ENCODE measurements at places on chromosomes 1 and 21. TPM values are rescaled to one million over a fixed set of nuclear protein-coding genes. Genes with fewer than 3 reads are reported as not detected.

DNA sequence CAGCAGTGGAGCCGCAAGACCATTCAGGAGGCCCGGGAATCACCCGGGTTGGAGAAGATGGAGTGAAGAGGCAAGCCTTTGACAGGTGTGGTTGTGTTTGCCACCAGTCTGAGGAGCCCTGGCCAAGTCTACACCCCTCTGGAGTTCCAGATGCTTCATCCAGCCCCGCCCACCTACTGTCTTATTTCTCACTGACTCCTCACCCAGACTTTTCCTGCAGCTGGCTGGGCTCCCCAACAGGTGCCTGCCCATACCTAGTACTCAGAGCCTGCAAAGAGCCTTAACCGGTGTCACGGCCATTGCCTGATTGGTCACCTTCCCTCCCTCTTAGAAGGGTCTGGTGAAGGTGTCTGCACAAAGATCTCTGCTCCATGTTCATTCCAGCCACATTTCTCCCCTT is 16.0 kb downstream of the SLC9A1 start:
- DNase-seq, result no peak

DNA sequence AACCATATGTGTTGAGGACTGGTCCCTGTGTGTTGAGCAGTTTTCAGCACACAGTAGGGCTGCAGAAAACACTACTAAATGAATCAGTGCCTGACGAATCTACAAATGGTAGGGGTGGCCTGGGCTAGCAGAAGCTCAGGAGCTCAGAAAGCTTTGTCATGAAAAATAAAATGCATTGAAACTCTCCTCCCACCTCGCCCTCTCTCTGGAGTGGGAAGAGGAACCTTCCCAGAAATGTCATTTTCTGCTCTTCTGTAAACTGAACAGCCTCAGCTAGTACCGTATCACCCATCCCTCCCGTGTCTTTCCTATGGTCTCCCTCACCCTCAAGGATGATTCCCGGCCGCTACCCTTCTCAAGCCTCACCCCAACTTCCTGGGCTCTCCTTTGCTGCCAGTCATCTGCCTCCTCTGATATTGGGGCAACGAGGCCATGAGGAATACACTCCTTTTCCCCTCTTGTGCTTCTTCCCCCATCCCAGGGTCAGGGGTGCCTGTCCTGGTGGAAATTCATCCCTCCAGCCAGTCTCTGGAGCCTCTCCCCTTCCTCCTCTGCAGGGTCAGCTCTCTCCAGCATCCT is 734.5 kb downstream of the PTPRU start:
- no peak for DNase-seq

CD34 gene
- total RNA-seq, result under 0.01 TPM

- DNase-seq, result no peak
Measured at GRCh38 chr1:209882942-209883340, 55.1 kb upstream of the SYT14 start.

MYOG gene
- total RNA-seq, result not detected

GRCh38 chr1:147409886-147410285 is 131.4 kb upstream of the BCL9 start:
- no peak for DNase-seq

- no peak for DNase-seq
Measured at GRCh38 chr1:50214717-50215116, 106.0 kb downstream of the ELAVL4 start.

DNA sequence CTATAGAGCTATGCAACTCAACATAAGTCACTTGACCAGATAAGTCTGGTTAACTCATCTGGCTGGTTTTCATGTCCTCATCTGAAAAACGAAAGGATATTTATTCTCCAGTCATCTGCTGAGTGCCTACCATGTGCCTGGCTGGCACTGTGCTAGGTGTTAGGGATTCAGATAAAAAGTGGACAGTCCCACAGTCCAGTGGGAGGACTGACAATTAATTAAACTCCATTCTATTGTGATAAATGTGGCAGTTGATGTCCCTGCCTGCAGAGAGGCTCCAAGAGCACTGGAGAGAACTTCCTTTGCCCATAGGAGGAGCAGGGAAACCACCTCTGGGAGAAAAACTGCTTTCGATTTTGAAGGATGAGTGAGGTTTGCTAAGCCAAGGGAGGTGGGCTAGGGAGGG is 5.4 kb downstream of the NUAK2 start:
- no peak for DNase-seq

DNA sequence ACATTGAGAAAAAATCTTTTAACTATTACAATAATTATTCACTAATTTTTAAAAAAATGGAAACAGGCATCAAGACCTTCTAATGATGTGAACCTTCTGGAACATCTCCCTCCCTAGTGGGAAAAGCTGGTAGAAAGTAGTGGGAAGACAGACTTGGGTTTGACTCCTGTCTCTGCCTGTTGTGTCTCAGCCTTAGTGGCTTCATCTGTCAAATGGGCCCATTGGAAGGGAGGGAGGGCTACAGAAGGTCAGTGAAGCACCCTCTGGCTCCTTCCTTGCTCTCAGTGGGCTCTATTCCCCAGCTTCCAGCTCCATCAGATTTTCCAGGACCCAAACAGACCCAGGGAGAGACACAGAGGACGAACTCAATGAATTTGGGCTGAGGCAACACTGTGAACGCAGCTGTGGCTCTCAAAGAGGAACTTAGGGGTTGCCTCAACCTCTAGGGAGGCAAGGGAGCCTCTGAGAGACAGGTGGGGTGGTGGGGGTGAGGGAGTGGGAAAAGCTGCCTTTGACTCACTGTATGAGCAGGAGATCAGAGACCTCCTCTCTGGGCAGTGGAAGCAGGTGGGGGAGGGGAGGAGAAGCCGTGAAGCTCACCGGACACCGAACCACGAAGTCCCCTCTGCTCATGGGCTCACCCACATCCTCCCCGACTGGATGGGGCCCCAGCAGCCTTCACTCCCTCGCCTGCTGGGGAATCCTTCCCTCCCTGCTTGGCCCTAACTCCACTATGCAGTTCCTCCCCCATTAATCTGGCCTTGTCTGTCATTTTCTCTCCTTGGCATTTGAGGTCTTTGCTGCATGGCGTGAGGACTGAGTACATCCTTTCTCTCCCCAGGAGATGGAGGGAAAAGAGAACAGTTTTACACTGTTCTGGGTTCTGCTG is 4.5 kb downstream of the CNR2 start:
- no peak for DNase-seq

ZNF593OS gene
- total RNA-seq, result not detected

- no peak for DNase-seq
Measured at GRCh38 chr1:79817031-79817560, 810.6 kb upstream of the ADGRL4 start.

LRRC39 gene
- not detected for total RNA-seq

CR1 gene
- total RNA-seq, result not detected

- DNase-seq, result no peak
Measured at GRCh38 chr1:228039986-228040385, 33.2 kb downstream of the WNT3A start.

SHE gene
- not detected for total RNA-seq

GJA4 gene
- 0.17 TPM for total RNA-seq

DNA sequence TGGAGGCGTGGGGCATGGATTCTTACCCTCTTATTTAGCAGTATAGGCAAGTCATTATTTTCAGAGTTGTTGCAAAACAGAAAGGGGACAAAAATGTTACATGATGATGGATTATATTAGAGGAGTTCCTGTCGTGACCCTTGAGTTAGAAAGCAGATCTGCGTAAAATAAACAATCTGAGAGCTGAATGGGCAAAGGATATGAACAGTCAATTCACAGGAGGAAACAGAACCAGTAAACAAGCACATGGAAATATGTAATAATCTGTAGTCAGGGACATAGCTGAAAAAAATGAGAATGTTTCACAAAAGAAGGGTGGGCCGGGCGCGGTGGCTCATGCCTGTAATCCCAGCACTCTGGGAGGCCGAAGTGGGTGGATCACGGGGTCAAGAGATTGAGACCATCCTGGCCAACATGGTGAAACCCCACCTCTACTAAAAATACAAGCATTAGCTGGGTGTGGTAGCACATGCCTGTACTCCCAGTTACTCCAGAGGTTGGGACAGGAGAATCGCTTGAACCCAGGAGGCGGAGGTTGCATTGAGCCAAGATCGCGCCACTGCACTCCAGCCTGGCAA is 20.9 kb downstream of the RCAN1 start:
- DNase-seq, result no peak

DNA sequence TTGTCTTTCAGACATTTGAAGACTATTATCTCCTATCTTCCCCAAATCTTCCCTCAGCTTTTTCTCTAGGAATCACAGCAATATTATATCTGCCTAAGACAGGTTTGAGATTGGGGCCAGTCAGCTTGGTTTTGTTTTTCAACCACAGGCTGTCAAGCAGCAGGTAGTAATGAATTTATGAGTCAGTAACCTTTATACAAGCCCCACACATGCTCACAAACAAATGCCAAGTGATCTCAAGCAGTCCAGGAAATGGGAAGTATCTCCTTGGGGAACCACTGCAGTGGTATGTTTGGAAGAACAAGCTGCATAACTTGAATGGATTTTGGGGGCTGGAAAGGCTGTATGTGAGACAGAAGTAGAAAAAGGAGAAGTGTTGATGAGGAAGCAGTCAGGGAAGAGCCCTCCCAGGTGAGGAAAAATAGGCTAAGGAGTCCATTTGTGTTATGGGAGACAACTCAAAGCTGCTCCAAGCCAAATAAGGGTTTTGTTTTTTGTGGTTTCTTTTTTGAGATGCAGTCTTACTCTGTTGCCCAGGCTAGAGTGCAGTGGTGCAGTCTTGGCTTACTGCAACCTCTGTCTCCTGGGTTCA is 2.1 kb downstream of the DHDDS start:
- DNase-seq, result peak; percentile 8

- no peak for DNase-seq
Measured at GRCh38 chr1:236451796-236452373, 57.8 kb downstream of the EDARADD start.

GRCh38 chr1:175892686-175893085 is 149.3 kb upstream of the TNR start:
- no peak for DNase-seq

GRCh38 chr1:20691872-20692271 is 25.9 kb downstream of the KIF17 start:
- no peak for DNase-seq

DNA sequence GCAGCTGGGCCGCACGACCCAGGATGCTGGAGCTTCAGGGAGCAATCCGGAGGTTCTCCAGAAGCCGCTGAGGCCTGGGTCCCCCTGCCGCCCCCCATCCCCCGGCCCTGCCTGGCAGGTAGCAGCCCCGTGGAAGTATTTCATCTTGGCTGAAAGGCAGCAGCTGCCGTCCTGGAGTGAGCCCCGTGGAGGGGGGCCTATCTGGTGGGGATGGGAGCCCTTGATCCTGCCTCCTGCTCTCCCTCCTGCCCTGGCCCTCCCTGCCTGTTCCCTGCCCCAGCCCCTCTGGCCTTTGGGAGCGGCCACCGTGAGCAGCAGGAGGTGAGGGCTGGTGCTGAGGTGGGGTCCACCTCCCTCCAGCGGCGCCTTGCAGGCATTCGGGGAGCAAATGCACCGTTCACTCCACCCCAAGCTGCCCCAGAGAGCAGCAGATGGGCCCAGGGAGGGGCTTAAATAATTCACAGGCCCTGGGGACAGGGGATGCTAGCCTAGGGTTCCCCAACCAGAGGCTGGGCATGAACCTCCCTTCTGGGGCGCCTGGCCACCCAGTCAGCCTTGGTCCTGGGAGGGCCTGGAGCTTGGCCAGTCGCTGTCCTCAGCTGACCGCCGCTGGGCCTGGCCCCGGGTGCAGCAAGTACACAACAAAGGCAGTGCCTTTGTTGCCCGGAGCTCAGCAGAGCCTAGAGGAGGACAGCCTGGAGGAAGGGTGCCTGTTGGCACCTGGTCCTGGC is 23.7 kb upstream of the PLCH2 start:
- DNase-seq, result no peak

CDC42BPA gene
- 16.4 TPM for total RNA-seq

- no peak for DNase-seq
Measured at GRCh38 chr1:29136391-29136915, 12.8 kb upstream of the TMEM200B start.

DNA sequence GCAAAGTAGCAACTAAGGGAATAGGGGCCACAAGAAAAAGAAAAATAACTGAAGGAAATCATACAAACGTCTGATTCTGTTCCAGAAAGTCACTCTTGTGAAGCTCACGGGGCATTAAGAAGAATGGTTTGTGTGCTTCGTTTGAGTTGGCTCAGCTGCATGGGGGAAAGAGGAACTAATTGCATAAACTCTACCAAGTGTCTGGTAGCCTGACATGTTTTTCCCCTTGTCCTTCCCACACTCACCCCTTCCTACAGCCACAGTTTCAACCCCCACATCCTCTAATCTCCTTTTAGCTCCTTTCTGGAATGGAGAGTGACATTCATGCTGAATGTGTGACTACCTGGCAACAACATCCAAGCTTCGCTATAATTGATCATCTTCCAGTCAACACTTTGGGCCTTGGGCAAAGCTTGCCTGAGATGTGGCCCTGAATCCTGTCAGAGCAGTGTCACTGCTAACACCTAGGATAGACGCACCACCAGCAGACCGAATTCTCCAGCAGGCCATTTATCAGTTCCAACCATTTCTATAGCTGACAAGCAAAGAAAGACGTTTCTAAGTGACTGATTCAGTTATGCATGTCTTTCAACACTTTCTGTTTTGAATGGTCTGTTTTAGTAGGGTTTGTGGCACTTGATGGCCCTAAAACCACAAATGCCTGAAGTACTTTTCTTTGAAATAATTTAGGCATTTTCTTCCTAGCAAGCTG is 439.6 kb downstream of the TTLL7 start:
- DNase-seq, result no peak

TRIM17 gene
- 0.68 TPM for total RNA-seq

DNA sequence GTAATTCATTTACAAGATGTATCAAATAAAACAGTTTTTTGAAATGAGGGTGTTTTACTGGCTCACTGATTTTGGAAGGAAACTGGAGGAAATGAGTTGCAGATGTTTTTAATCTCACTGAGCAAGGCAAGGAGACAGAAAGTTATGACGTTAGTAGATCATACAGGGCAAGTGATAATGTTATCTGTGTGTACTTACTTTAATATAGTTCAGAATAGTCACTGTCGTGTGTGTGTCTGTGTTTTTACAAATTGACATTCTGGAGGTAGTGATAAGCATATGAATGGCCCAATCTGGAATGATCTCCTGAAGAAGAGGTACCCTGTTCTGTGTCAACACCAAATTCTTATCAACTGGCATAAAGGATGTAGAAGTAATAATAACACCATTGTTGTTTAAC is 1.9 kb upstream of the GBP4 start:
- DNase-seq, result no peak

- DNase-seq, result no peak
Measured at GRCh38 chr1:94090761-94091160, 30.2 kb downstream of the ABCA4 start.

- DNase-seq, result no peak
Measured at GRCh38 chr1:32266921-32267591, 16.0 kb downstream of the LCK start.

GRCh38 chr1:14602136-14602535 is 3.7 kb downstream of the KAZN start:
- no peak for DNase-seq

Data from foreskin keratinocyte (primary cell).